Activated CD4-positive, alpha-beta T cell treated with anti-CD3 and anti-CD28 coated beads, Interleukin-2, Interleukin-6, amounts not matched to agents 100 ng/mL and 50 ng/mL, durations not matched to agents 16 hours and 8 hours (primary cell): ENCODE measurements at places on chromosomes 5 and 9.

DNA sequence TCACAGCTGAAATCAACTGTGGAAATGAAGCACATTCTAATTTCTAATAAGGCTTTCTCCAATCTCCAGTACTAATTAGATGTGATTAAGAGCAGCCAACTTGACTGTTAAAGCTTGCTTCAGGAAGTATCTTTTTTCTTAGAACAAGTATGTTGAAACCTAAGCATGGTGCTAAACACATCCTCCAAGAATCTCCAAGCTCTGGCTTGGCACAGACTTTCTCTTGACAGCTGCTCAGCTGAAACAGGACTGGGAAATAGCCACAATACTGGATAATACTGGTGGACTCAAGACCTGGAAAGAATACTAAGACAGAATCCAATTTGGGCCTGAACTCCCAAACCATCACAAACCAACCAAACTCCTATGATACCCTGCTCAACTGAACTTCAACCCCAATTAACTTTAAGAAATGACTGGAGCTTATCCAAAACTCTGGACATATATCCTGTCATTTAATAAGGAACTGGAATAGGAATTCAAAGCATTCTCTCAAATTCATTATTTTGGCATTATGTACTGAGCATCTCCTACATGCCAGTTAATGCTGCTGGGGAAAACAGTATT is 16.2 kb downstream of the PRKAA1 start:
- no peak for DNase-seq

DNA sequence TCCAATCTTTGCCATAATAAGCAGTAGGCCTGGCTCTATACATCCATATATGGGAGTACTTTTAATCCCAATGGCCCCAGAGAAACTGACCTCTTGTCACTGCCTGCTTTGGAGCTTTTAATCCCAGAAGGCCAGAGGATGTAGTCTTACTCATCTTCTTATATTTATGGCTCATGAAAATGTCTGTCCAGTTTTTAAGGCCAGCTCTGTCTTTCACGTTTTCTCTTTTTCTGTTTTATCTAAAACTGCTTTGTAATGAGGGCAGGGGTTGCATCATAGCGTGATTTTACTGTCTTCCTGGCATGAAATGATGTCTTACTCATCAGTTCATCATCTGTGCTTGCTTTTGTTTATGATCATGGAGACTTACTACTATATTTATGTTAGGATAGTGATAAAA is 1094.9 kb downstream of the MAT2B start:
- no peak for DNase-seq

DNA sequence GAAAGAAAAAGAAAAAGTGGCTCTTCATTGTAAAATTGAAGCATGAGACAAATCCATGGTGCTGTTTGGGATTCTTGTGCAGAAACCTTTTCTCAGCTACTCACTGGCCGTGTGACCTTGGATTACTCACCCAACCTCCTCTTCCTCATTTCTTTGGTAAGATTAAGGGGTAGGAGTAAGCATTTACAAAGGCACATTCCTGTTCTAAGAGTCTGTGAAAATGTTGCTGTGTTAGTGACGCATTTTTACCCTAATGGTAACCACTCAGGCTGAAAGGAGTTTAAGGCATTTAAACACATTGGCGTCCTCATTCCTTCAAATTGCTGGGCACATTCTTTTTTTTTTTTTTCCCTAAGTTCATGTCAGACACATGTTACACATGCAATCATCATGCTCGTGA is 4.3 kb downstream of the RAI14 start:
- DNase-seq, result no peak

- DNase-seq, result no peak
Observed at GRCh38 chr9:97412626-97413385, 910 bp downstream of the TDRD7 start.

GRCh38 chr5:73482383-73483136 is 15.7 kb upstream of the BTF3 start:
- DNase-seq, result no peak

DNA sequence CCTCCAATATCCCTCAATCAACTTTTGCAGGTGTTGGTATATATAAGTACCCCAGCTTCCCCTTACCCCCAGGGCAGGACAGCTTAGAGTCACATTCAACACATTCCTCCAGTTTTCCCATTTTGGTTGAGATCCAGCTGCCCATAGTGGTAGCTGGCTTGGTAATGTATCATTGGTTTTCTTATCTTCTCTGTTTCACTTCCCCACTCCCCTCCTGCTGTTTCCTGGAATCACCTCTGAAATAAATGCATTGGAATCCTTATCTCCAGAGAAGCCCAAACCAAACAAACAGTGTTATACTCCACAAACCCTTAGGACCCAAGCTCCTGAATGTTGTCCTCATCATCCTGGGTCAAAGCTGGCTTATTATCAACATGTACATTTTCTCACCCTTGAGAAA is 184.8 kb downstream of the TMEM38B start:
- no peak for DNase-seq

GRCh38 chr5:132132138-132132537 is 58.5 kb downstream of the CSF2 start:
- no peak for DNase-seq

- no peak for DNase-seq
Observed at GRCh38 chr5:39755452-39755851, 330.7 kb upstream of the DAB2 start.

GRCh38 chr9:111691672-111692329 is 30.4 kb downstream of the GNG10 start:
- peak; percentile 15 for DNase-seq

DNA sequence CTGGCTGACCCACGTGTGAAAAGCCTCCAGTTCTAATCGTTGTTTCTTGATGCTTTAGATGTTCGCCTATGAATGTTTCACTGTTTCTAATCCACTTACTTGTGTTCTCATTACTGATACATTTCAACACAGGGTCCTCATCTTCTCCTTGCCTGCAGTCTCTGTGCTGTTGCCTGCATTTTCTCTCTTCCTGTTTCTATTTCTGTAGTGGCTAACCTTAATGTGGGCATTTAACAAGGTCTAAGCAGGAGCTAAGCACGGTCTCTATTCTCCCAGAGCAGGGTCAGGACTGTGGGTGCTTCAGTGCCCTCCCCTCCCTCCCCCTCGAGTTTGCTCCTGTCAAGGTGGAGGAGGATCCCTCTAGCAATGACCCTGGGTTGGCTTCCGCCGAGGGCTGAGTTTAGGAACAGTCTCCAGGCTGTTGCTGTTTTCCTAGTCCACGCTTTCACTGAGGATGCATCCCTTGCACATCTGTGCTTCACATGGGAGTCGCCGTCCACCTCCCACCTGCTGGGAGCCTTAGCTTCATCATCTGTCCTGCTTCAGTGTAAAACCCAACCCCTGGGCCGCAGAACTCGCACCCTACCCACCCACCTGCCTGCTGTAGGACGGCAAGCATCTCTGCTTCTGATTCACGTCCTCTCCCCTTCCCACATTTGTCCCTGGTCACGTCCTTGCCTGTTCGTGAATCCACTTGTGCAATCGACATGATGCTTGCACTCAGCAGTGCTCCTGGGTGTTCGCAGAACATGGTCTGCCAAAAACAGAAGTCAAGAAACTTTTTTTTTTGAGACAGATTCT is 2.4 kb upstream of the EXOC3 start:
- no peak for DNase-seq

DNA sequence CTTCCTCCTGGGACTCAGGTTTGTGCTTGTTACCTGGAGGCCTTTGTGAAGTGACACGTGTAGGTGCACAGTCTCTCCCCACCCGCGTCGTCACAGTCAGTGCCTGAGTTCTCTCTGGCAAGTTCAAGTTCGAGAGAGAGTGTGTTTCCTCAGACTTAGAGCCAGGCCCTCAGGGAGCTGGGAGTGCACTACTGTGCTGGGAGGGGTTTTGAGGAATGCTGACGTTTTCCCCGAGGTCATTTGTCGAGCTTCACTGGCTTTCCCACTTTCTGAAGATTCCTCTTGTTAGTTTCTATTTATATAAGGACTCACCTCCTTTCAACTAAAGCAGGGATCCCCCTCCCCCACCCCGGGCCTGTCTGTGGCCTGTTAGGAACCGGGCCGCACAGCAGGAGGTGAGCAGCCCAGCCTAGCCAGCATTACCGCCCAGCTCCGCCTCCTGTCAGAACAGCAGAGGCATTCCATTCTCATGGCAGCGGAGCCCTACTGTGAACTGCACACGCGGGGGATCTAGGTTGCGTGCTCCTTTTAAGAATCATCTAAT is 209.2 kb downstream of the DIRAS2 start:
- no peak for DNase-seq

- no peak for DNase-seq
Observed at GRCh38 chr5:60529001-60529400, 171.0 kb downstream of the DEPDC1B start.

GRCh38 chr5:113897748-113898147 is 384.3 kb downstream of the YTHDC2 start:
- DNase-seq, result no peak

DNA sequence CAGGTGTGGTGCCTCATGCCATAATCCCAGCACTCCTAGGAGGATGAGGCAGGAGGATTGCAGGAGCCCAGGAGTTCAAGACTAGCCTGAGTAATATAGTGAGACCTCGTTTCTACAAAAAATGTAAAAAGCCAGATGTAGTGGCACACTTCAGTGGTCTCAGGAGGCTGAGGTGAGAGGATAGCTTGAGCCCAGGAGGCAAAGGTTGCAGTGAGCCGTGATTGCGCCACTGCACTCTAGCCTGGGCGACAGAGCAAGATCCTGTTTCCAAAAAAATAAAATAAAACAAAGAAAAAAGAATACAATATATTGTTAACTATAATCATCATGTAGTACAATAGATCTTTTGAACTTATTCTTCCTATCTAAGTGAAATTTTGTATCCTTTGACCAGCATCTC is 16.3 kb downstream of the NLN start:
- DNase-seq, result no peak

DNA sequence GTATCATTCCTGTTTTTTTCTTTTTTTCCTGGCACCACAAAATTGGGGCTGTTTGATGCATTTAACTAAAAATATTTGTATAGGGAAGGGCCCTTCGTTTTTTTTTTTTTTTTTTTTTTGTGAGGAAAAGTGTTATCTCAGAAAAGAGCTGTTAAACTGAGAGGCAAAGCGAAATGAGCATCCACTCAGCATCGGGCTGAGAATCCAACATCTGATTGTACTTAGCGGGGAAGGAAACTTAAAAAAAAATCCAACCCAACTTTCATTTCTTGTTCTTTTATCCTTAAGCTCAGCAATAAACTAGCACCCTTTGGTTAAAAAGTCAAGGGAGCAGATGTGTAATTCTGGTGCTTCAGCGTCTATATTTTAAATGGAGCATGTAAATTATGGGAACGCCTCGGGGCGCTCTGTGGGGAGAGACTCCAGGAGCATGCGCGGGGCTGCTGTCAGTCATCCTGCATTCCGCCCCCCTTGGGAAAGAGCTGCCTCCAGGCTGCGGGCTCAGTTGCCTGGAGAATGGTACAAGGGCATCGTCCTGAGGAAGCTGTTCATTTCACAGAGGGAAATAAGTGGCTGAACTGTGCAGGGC is 33.3 kb downstream of the DMRT2 start:
- DNase-seq, result no peak
